ENCODE measurements at places on chromosomes 11 and 22.

DNA sequence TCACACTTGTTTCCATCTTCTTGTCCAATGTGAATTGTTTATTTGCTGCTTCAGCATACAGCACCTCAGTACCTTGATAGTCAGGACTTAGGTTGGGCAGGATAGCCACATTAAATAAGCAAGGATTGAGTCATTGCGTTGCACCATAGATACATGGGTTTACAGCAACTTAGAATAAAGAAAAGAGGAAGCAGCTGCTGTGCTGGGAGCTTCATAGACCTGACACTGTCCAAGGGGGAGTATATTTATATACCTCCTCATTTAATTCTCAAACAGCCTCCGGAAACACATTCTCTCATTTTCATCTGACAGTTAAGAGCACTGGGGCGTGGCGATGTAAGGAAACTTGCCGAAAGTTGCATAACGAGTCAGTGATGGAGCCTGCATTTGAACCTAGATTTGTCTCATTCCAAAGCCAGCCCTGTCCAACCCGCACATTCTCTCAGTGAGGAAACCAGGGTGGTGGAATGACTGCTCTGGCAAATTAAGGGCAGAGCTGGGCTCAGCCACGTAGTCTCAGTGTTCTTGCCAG is 42.2 kb downstream of the UBASH3B start:
- no peak for DNase-seq

DNA sequence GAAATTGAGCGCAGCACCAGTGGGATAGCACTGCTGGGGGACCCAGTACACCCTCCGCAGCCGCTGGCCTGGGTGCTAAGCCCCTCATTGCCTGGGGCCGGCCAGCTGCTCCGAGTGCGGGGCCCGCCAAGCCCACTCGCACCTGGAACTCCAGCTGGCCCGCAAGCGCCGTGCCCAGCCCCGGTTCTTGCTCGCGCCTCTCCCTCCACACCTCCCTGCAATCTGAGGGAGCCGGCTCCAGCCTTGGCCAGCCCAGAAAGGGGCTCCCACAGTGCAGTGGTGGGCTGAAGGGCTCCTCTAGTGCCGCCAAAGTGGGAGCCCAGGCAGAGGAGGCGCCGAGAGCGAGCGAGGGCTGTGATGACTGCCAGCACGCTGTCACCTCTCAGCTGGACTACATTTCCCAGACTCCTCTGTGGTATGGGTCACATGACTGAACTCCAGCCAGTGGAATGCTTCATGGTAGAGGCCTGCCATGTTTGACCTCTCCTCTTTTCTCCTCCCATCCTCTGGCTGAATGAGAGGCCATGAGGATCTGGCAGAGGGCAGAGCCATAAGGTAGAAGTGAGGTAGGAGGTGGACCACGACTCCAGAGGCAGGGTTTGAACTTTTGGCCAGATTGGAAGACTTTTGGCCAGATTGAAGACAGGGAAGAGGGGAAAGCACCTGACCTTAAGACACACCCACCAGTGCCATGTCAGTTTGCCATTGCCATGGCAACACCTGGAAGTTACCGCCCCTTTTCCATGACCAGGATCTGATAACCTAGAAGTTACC is 6.2 kb downstream of the MRGPRD start:
- DNase-seq = no peak

- DNase-seq = no peak
Measured at GRCh38 chr11:12175694-12176241, 65.4 kb downstream of the MICAL2 start.

- peak; percentile 78 for DNase-seq
Measured at GRCh38 chr11:57480409-57481137, 20.2 kb downstream of the RTN4RL2 start.

- no peak for DNase-seq
Measured at GRCh38 chr11:36622431-36623136, 24.5 kb upstream of the RAG2 start.

GRCh38 chr11:17382046-17382728 is 6.3 kb downstream of the KCNJ11 start:
- no peak for DNase-seq

DNA sequence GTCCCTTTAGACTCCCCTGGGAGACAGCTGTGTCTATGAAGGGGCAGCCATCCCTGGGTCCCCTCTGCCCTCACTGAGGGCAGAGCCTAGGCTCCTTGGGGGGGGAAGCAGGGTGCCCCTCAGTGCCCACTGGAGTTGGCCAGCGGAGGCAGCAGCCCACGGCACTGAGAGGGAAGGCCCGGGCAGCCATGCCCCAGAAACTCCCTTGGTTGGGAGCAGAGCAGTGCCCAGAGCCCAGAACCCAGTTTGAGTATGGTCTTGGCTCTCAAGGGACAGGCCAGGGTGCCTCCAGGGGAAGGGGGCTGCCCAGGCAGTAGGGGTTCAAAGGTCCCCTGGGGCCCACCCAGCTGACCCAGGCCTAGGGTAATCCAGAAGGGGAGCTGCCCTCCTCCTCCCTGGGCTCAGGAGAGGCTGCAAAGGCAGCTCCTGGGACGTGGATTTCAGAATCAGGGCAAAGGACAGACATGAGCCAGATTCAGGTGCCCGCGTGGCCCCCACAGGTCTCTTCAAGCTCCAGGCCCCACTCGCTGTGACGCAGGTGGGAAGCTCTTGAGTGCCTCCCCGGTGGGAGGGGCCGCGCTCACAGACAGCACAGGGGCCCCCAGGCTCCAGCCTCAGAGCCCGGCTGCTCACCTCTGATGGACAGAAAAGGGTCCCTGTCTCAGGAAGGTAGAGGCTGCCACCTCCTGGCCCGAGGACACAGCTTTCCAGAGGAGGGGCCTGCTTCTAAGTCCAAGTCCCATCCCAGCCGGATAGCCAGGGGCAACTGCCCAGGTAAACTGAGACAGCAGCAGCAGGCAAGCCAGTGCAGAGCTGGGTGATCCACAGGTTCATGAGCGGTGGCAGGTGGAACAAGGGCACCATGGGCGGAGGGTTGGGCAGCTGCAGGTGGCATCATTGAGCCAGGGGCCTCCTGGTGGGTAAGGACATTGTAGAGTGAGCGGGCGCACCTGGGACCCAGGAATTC is 2.6 kb downstream of the C11orf21 start:
- no peak for DNase-seq

- no peak for DNase-seq
Measured at GRCh38 chr22:21920341-21921183, 32.1 kb downstream of the PPM1F start.

DNA sequence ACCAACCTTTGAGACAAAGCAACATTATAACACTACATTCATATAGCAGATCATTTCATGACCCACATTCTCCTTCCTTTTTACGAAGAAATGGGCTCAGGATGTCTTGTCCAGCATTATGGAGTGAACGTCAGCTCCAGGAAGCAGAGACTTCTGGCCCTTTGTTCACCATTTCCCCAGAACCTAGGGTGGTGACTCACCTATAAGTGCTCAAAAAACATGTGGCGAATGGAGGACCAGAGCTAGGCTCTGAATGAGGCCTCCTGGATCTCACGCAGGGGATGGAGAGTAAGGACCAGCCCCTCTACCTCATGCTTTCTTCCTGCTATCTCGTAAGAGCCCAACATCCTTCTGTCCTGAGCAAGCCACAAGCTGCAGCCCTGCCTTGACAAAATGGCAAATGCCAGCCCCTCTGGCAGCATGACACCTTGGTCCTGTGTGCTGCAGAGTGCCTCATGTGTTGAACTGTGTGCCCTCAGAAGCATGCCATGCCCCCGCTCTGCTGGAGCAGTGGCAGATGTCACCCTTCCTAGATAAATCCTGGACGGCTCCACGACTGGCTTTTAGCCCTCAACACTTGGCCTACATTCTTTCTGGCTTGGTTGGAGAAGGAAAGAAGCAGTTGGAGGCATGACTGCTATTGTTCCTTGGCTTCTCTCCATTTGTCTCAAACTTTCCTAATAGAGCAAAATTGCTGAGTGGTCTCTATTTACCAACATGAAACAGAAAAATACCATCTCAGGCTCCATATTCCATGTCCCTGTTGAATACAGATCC is 6.5 kb upstream of the ST3GAL4 start:
- DNase-seq = no peak

DNA sequence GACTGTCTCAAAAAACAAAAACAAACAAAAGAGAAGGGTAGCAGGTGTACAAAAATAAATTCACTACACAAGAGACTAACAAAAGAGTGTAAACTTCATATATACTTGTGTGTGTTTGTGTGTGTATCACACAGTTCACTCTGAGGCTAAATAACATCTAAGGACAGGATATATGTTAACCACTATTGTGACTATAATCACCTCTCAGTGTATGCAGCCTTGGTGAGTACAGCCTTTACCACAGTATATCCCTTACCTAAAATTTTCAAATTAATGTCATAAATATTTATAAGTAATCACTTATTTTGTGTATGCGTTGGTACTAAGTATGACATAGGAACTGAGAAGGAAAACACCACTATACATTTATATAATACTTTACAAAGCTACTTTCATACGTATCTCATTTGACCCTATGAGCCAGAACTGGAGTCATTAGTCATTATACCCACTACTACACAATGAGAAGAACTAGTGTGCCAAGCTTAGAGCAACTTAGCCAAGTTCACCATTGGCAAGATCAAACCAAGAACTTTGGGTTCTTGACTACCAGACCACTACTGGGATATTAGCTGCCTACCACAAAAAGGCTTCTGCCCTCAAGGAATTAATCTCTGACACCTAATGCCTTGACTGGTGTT is 116.7 kb downstream of the SGSM3 start:
- no peak for DNase-seq

GRCh38 chr22:23386822-23387580 is 193.1 kb downstream of the IGLL1 start:
- DNase-seq = peak; percentile 45

DNA sequence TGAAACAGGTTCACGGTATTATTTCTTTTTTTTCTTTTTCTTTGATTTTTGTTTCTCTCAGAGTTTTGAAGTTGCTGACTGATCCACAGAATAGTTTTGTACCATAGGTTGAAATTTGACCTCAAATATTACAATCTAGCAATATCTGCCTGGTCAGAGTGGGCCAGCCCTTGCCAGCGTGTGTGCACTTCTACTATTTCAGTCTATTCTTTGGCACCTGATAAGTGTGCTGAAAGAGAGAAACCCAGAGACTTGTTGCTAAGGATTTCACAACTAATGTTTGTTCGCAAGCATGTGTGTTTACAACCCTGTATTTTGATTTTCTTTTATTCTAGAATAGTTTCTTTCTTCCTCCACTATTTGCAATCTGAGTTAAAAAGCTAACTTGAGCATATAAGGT is 1125.2 kb upstream of the CNTN5 start:
- DNase-seq = no peak

- no peak for DNase-seq
Measured at GRCh38 chr11:44833877-44834452, 107.2 kb downstream of the TSPAN18 start.

DNA sequence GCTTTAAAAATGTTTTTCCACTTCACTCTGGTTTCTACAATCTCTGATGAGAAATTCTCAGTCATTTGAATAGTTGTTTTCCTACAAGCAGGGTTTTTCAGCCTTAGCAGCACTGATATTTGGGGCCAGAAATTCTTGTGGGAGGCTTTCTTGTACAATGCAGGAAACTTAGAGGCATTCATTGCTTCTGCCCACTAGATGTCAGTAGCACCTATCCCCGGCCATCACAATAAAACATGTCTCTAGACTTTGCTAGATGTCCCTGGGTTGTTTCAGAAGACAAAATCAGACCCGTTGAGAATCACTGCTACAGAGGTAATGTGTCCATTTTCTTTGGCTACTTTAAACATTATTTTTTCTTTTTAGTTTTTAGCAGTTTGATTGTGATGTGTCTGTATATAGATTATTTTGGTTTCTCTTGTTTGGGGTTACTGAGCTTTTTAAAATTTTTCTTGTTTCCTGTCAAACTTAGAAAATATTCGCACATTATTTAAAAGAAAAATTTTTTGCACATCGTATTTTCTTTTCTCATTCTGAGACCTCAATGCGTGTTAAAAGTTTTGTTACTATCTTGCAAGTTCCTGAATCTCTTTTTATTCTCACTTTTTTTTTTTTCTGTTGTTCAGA is 60.8 kb upstream of the CCDC179 start:
- no peak for DNase-seq

DNA sequence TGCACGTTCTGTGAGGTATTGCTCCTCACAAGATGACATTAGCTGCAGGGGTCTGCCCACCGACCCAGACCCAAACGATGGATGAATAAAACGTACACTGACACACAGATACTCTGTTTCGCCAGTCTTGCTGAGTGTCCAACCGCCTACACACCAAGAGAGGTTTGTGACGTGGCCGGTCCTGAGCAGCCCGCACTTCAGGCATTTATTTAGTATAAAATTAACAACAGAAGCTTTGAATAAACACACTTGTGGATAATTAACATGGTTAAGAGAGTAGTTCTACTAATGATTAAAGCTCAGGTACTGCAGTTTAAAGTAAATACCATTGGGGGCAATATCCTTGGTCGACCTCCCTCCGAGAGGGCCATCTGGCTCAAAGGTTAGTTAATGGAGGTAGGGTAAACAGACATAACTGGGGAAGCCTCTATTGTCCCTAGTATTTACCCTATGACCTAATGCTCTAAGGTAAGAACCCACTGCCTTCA is 75.7 kb downstream of the CCDC83 start:
- no peak for DNase-seq

DNA sequence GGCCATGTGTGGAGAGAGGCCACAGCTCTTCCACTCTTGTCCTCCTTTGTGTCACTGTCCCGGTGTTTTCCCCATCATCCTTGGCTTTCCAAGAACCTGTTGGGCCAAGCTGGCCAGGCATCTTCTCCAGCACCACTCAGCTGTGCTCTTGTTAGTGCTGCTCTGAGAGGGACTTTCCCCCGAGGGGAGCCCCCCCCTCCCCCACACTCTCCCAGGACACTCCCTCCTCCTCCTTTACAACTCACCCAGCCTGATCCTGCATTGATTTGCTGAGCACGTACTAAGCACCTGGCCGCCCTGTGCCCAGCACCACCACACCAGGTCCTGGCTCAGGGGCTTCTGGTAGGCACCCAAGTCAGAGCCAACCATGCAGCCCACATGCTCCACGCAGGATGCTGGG is 13.2 kb downstream of the TP53AIP1 start:
- DNase-seq = no peak

DNA sequence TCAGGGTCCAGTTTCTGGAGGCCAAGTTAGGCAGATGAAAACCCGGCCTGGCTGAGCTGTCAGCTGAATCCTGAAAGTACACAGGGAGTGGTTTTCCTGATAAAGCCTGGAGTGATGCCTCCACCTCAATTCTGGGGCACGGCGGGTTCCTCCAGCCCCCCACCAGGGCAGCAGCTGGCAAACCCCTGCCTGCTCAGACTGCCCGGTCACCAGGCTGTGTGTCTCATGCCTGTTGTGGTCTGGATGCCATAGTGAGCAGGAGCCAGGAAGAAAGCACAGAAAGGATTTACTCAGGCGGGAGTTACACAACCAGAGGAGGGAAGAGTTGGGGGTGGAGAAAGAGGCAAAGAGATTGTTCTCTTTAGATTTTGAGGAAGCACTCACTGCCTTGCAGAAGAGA is 119.9 kb upstream of the RASSF10 start:
- peak; percentile 79 for DNase-seq
